CD4-positive, alpha-beta T cell treated with Interleukin-2 at 100 ng/mL for 4 hours (primary cell): ENCODE measurements at places on chromosomes 6 and 20.

DNA sequence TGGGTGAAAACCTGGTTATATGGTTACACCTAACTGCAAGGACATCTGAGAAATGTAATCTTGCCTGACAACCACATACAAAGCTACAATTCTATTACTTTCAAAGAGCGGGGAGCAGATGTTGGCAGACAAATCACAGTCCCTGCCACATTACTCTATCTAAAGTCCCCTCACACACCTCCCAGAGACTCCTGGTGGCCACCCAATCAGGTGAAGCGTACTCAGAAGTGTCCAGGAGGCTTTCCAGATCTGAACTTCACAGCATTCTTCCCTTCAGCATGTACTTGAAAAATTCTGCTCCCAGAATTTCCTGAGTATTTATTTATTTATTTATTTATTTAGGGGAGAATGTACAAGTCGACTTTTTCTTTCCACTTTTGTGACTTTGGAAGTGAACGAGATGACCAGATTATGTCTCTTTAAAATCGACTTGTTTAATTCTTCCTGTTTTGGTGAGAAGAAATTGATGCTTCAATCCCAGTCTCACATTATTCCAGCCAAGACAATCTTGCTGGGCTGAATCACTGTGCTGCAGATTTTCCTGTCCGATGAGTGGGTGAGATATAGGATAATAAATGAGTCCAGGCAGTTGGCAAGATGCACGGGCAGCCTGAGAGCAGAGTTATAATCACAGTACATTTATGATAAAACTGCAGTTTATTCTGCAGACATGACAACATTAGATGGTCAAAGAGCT lies 46.9 kb upstream of the POPDC3 start:
- DNase-seq: no peak

- DNase-seq: peak; percentile 10
Observed at GRCh38 chr6:132300323-132300949, 100.8 kb downstream of the MOXD1 start.

DNA sequence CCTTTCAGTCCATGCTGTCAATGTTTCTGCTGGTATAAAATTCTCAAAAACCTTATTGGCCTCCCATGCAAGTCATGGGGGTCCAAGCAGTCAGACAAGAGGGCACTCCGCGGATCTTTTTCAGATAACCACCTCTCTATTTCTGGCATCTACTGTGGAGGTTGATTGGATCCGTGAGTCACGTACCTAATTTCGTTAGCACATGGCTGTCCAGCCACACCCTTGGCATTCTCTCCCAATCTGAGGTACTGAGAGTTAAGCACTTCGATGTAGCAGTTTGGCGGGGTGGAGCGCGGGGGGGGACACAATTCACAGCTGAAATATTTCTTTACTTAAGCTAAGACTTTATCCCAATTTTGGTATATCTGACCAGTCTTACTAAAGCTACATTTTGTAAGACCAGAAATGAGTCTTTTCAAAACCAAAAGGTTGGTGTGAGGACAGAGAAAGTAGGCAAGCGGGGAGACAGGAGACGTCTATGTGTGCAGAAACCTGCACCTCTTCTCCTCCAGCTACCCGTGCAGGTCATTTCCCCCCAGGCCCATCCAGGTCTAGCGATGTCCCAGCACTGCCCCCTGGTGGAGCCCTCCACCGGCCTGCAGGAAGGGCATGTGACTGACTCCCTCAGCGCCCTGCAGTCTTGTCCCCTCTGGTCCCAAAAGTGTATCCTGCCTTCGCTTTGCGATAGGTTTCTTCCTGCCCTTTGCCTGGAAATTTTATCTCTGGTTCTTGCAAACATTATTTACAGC lies 113.1 kb downstream of the ADAT2 start:
- DNase-seq: peak; percentile 36

- DNase-seq: no peak
Observed at GRCh38 chr20:47784599-47785310, 526 bp downstream of the SULF2 start.

DNA sequence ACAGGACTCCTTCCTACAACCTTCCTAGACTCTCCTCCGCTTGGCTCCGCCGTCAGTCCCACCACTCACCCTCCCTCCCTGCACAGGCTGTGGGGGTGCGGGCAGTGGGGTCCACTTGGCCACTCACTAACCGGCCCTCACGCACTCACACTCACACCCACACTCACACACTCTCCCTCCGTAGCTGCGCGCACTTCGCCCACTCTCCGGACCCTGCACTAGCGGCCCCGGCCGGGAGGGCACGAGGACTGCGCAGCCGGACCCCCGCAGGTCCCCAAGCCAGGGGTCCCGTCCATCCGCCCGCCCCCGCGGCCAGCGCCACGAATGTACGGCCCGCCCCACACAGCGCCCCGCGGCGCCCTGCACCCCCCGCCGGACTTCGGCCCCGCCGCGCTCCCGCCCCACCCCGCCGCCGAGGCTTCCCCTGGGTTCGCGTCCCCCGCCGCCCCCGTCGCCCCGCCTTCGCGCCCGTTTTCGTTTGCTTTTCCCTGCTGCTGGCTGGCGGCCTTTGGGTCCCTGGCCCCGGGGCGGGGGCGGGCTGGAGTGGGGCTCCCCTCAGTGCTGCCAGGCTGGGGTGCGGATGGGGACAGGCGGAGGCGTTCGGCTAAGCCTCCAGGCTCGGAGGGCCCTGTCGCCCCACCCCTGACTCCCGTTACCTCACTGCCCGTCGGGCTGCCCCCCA lies 23.0 kb upstream of the SLC22A7 start:
- peak; percentile 13 for DNase-seq

GRCh38 chr6:142240179-142240578 lies 61.6 kb upstream of the ADGRG6 start:
- DNase-seq: no peak

DNA sequence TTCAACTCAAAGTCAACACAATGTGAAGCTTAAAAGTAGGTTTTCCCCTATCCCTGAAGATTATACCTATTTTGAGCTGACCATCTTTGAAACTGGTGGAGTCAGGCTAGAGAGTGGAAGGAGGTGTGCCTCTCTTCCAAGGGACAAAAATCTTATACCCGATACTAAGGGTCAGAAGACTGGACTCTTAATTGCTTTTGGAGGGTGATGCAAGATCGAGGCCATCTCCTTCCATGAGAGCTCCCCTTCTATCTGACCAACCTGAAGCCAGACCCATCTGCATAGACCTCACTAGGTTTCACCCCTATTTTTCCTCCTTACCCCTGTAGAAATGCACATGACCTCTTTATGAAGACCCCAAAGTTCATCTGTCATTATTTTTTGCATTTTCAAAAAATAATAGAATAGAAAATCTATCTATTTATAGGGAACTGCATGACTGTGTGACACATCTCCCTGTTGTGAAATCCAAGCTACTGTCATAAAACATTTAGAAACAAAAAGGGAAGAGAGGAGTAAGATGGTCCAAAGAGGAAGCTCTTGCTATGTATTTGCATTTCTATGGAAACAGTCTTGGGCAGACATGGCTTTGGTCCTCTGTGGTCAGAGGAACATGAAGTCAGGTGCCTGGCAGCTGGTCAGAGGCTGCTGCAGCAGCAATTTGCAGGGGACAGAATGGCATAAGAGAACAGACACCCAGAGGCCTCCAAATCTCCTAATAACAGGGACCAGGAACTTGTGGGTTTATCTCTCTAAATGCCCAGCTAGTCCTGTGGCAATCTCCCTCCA lies 349.2 kb downstream of the MAFB start:
- DNase-seq: no peak

- no peak for DNase-seq
Observed at GRCh38 chr20:22556565-22557056, 27.8 kb downstream of the FOXA2 start.

GRCh38 chr20:13443690-13444089 lies 195.0 kb downstream of the TASP1 start:
- no peak for DNase-seq

- DNase-seq: no peak
Observed at GRCh38 chr20:14643556-14643955, 306.1 kb upstream of the FLRT3 start.

- no peak for DNase-seq
Observed at GRCh38 chr6:134058622-134059366, 6.4 kb upstream of the SLC2A12 start.

GRCh38 chr6:157551041-157551832 lies 170.2 kb downstream of the ZDHHC14 start:
- no peak for DNase-seq

DNA sequence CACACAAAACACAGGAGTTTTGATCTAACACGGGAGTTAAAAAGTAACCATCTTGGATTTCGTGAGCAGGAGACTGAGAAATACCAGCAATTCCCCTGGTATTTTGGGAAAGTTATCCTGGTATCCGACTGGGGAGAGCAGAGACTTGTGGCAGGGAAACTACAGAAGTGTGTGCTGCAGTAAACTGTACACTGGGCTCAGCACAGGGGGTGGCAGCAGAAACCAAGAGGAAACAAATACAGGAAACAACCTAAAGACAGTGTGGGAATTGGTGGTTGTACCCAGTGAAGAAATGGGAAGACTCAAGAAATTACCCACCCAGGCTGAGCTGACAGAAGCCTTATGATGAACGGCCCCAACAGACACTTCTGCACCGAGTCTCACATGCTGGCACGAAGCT lies 109.8 kb downstream of the CHD6 start:
- DNase-seq: no peak

- no peak for DNase-seq
Observed at GRCh38 chr20:22569353-22569752, 15.0 kb downstream of the FOXA2 start.

GRCh38 chr6:410555-411395 lies 19.2 kb downstream of the IRF4 start:
- DNase-seq: no peak

GRCh38 chr6:111439171-111439570 lies 43.8 kb downstream of the REV3L start:
- DNase-seq: no peak

DNA sequence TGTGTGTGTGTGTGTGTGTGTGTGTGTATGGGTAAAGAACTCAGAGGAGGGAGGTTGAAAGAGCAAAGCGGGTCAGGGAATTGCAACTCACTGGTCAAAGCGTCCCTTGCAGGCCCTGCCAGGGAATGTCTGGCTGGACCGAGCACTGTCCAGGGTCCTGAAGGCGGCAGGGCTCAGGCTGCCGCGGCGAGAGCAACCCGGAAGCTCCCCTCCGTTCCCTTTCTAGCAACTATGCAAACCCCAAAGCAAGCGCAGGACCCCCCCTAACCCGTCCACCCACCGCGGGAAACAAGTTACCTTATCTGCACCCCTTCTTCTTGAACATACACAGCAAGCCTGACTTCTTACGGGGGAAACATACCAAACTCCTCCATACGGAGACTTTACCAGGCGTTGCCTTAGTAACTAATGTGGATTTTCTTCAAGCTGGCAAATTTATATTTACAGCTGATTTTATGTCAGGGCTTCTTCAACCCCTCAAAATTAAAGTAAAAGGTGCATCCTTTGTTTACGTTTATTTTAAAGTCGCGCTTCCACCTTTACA lies 538 bp upstream of the GRM1 start:
- no peak for DNase-seq

DNA sequence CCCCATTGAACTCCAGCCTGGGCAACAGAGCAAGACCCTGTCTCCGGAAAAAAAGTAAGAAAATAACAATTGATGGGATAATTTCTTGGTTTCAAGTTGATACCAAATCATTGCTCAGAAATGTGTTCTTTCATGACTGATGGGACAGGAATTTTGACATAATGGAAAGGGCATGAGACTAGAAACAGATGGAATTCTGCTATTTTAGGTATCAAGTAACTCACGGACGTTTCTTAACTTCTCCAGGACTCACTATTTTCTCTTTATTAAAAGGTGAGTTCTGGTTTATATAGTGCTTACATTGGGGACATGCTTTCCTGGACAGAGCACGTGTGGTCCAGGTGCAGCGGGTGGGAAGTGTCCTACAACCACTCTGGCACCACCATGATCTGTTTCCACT lies 6.0 kb upstream of the DSP start:
- DNase-seq: no peak

GRCh38 chr6:37279366-37280134 lies 21.6 kb upstream of the TMEM217 start:
- no peak for DNase-seq

DNA sequence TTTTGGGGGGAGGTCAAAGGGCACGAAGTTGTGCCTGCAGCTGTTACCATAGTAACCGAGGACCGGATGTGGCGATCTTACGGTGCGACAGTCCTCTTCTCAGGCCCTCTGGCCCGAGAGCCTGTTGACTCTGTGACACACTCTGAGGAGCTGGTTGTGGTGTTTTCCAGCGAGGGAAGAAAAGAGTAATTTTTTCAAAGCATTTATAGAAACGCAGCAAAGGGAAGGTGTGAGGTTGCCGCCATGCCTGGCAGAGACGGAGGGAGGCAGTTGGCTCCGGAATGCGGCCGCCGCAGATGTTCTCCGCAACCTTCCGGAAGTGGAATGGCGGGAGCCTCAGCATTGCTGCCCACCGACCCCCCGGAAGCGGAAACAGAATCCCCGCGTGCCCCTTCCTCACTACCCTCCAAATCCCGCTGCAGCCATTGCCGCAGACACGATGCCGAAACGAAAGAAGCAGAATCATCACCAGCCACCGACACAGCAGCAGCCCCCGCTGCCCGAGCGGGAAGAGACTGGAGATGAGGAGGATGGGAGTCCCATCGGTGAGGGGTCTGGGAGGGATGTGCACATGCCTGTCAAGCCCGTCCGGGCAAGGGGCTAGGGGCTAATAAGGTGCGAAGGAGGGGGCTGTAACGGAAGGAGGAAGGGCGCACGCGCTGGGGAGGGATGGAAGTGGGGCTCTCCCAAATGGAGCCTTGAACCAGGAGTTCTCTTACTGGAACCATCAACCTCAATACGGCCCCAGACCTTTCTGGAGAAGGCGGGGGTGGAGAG lies at the start of gene PRR3:
TSS of gene PRR3 (plus strand) at position 390 of the 777 bp plus-strand sequence. CDS start at position 440, 50 bp downstream.
- DNase-seq: peak; percentile 91
